ENCODE measurements at places on chromosomes 12 and 14.

DNA sequence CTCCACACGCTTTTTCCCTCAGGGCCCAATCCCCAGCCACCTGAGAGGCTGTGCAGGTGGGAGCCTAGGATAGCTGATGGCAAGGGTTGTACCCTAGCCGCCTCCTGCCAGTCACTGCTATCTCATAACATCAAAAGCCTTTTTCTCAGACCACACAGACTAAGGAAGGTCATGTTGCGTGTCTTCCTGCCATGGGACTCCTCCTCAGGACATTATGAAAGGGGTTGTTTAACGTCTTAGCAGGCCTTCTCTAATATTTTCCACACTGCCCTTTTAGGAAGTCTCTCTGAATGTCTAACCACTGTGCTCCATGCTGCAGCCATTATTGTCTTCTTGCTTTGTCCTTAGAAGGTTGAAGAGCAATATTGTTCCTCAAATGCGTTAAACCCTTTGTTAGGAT lies 7.6 kb upstream of the SMUG1 start:
- no peak for DNase-seq

DNA sequence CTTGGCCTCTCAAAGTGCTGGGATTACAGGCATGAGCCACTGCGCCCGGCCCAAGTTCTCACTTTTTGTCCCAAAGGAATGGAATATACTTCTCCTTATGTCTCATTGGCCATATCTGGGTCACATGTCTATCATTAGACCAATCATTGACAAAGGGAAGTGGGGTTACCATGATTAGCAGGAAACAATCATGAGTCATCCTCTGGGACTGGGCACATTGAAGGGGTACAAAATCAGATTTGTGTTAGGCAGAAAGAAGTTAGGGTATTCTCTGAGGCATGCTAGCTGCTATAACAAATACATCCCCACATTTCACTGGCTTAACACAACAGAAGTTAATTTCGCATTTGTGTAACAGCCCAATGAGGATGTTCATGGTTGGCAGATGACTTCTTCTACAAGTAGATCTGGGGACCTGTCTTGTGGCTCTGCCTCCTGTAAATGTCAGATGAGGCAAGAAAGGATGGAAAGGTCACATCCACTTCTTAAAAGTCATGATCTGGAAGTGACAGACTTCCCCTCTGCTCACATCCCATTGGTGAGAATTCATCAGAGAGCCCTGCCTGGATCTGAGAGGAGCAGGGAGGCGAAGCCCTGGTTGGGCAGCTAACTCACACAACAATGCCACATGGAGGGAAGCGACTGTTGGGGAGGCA lies 3.1 kb downstream of the CCDC63 start:
- DNase-seq = no peak

GRCh38 chr12:14959463-14959862 lies 1.9 kb downstream of the ARHGDIB start:
- DNase-seq = no peak

DNA sequence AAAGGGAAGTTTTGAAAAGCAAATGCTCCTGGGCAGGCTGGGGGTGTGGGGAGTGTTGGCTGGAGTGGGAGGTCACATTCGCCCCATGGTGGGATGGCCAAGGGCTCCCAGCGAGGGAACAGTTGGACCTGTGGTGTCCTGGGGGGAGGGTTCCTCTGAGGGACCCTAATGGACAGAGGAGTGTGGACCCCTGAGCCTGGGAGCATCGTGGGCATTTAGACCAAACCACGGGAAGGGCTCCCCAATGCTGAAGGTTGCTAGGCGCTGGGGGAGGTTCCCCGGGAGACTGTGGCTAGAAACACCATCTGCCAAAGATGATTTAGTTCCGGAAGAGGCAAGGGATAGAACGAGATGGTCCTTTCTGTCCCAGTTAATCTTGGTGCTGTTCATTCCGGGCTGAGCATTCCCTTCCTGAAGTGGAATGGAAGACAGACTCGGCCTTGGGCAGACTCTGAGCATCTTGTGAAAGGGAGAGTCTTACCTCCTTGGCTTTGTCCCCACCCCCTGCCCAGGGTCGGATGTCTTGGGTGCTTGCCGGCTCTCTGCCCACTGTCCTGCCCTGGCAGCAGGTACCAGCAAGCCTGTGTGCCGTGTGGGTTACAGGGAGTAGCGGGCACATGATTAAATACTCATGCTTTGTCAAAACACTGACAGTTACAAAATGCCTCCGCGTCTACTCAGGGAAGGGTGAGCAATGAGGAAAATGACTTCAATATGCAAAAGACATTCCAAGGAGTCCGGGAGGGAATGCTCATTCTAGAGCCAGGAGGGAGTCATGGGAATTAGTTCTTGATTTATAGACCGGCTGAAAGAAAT lies 215.9 kb downstream of the CACNA1C start:
- DNase-seq = peak; percentile 94

DNA sequence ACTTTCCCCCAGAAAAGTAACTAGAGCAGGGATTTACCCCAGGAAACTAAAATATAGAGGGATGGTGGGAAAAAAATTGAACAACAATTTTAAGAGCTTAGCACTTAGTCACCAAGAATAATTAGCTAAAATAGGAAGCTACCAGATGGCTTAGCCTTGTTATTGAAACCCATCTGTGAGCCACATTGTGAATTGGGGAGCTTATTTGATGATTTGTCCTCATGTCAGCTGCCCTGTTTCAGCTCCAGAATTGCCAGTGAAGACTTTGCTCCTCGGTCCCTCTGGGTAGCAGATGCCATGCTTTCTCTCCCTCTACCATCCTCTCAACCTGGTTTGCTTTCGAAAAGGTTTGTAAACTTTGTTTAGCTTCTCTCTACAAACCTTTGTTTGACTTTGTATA lies 67.7 kb upstream of the PTHLH start:
- no peak for DNase-seq

GRCh38 chr12:109841356-109841755 lies 8.2 kb upstream of the TRPV4 start:
- no peak for DNase-seq

DNA sequence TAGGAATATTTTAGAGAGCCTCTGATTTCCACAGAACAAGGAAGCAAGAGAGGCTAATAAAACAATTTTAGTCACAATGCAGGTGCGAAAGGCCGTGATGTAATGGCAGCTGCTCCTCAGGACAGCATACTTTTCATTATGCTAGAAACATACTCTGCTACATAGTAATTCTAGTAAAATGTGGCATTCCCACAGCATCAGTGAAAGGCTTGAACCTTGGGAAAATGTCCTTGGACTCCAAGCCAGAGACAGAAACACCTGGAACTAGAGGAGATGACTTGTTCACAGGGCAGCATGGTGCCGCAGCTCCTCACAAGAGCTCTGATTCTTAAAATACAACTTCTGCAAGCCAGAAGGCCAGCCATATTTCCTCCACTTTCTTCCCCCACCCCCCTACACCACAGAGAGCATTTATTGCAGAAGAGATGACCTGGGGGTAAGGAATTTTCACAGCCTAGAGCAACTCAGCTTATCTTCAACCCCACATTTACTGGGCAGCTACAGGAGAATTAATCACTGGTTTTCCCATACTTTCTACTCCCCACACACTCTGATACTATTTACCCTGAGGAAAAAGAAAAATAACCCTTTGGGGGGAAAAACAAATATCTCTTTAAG lies 15.8 kb downstream of the ABCC9 start:
- DNase-seq = no peak

- DNase-seq = no peak
These were observed 39.1 kb downstream of the PPP1R12A start for GRCh38 chr12:79895804-79896203.

Data from kidney glomerular epithelial cell (primary cell).